ENCODE measurements at places on chromosomes 7 and 10.

DNA sequence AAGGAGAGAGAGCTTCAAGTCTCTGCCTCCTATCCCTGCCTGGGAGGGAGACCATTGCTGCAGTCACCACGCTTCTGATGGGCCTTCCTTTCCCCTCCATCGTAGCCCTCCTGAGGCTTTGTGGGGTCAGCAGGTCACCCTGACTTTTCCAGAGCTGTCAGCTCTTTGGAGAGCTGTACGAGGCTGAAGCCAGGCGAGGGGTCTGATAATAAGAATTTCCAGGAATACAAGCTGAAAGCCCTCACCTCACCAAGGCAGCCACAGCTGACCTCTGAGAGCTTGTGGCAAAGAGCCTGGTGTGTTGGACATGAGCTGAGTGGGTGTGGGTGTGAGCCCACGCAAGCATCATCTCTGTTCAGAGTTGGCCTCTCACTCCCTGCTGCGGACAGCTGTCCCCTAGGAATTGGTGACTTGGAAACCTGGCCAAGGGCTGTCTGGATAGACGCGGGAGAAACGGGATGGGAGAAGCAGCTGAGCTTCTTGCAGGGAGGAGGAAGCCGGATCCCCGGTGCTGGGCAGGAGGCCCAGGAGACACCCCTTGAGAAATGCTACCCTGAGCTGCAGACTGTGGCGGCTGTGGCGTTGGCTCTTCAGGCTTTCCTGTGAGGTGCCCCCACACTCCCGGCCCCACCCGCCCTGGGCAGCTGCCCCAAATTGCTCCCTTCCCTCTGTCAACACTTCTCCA is 122.1 kb upstream of the BTBD16 start:
- H3K4me3 ChIP-seq = no peak overlapping the region
- no peaks in the 10 kb centered on the region for H3K27me3 ChIP-seq
- H3K4me1 ChIP-seq = no peaks in the 10 kb centered on the region
- no peak for DNase-seq
- no peaks in the 10 kb centered on the region for H3K36me3 ChIP-seq

- H3K4me1 ChIP-seq = no peaks in the 10 kb centered on the region
- H3K36me3 ChIP-seq = no peaks in the 10 kb centered on the region
- no peak overlapping the region for H3K27ac ChIP-seq
Measured at GRCh38 chr7:137661634-137662033, 185.1 kb downstream of the DGKI start.

GRCh38 chr7:128435327-128435686 is 20.4 kb upstream of the HILPDA start:
- peaks cover 47% of the 10 kb centered on the region for H3K27me3 ChIP-seq
- no peak overlapping the region for H3K27ac ChIP-seq
- H3K4me3 ChIP-seq = no peak overlapping the region
- H3K36me3 ChIP-seq = no peaks in the 10 kb centered on the region

- no peak overlapping the region for H3K27ac ChIP-seq
- no peak for DNase-seq
- H3K27me3 ChIP-seq = peaks cover 66% of the 10 kb centered on the region
- no peak overlapping the region for H3K4me3 ChIP-seq
- H3K4me1 ChIP-seq = no peaks in the 10 kb centered on the region
Measured at GRCh38 chr10:116764979-116765378, 22.6 kb upstream of the HSPA12A start.

DNA sequence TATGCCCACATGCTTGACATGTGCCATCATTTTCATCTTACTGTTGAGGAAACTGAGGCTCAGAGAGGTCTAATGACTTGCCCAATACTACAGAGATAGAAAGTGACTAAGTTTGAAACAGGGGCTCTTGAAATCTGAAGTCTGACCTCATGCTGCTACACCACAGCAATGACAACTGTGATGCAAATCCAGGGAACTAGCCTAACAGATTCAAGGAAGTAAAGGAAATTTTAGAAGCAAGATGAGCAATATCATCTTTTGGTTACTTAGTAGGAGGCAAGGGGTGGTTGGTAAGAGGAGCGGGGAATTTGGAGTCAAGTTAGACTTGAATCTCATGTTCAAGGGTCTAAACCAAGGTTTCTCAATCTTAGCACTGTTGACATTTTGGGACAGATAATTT is 26.3 kb upstream of the OSBPL3 start:
- no peaks in the 10 kb centered on the region for H3K4me1 ChIP-seq
- no peak overlapping the region for H3K4me3 ChIP-seq
- no peak for DNase-seq

DNA sequence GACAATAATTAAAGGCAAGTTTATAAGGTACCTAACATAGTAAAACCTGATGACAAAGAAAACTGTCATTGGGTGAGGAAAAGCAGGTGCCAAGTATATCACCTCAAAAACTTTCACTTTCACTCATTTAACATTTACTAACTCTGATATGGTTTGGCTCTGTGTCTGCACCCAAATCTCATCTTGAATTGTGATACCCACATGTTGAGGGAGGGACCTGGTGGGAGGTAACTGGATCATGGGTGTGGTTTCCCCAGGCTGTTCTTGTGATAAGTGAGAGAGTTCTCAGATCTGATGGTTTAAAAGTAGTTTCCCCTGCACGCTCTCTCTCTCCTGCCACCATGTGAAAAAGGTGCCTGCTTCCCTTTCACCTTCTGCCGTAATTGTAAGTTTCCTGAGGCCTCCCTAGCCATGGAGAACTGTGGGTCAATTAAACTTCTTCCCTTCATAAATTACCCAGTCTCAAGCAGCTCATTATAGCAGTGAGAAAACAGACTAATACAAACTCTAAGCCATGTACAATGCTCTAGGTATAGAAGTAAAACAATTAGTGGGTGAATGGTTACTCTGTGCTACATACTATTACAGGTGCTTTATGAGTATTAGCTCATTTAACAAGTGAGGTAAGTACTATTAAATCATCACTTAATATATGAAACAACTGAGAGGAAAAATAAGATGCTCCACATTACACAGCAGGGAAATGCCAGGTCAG is 199.0 kb downstream of the CHCHD3 start:
- H3K4me1 ChIP-seq = peaks cover 25% of the 10 kb centered on the region
- DNase-seq = peak; percentile 57
- peak overlapping the region; percentile 42 for H3K4me3 ChIP-seq
- H3K36me3 ChIP-seq = peaks cover 16% of the 10 kb centered on the region
- no peaks in the 10 kb centered on the region for H3K27me3 ChIP-seq

DNA sequence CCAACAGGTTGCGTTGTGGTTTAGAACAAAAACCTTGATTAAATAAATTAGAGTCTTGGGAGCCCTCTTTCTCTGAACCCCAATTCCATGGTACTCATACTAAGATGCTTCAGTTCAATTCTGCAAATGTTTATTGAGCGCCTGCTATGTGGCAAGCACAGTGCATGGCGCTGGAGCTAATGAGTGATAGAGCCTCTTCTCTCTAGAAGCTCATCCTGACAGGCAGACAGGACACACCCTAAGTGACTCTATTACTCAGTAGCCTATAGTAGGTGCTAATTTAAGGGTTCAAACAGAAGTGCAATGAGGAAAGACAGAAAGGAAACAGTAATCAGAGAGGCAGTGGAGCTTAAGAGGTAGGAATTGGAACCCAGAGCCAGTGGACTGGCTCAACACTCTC is 124.4 kb upstream of the C7orf33 start:
- H3K36me3 ChIP-seq = no peaks in the 10 kb centered on the region
- no peaks in the 10 kb centered on the region for H3K4me1 ChIP-seq
- no peak overlapping the region for H3K4me3 ChIP-seq
- no peak overlapping the region for H3K27ac ChIP-seq

DNA sequence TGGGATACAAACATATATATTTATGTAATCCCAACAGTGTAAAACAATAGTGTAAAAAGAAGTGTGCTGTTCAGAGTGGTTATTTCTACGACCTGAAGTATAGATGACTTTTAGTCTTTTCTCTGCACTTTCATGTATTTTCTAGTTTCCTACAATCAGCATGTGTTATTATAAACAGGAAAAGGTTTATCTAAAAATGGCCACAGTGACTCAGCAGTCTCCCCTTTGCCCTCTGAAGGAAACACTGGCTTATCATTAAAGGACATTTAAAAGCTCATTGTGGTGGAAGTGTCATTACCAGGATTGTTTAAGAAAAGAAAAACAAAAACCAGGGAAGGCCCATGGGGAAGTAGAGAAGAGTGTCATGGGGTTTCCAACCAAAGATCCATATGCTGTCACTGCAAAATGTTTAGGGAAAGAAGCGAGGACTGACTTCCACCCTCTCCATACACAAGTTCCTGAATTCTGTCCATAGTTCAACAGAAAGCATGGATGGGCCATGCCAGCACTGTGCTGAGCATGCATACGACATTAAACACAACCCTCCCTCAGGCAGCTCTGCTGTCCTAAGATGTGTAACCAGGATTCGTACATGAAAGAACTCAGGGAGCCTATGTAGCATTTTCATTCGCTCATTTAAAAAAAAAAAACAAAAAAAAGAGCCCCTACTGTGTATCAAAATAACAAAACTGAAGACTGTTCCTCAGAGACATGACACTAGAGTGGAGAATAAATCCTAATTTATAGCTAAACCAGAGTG is 10.2 kb downstream of the CYREN start:
- H3K4me3 ChIP-seq = no peak overlapping the region
- H3K27me3 ChIP-seq = no peaks in the 10 kb centered on the region
- peaks cover 36% of the 10 kb centered on the region for H3K4me1 ChIP-seq
- H3K36me3 ChIP-seq = peaks cover 86% of the 10 kb centered on the region
- DNase-seq = no peak

GRCh38 chr7:47233996-47234395 is 347.9 kb downstream of the TNS3 start:
- H3K4me1 ChIP-seq = no peaks in the 10 kb centered on the region
- no peaks in the 10 kb centered on the region for H3K36me3 ChIP-seq
- no peak for DNase-seq
- no peak overlapping the region for H3K27ac ChIP-seq
- H3K27me3 ChIP-seq = no peaks in the 10 kb centered on the region

GRCh38 chr7:98647326-98647725 is 30.2 kb downstream of the NPTX2 start:
- no peak for DNase-seq
- H3K27me3 ChIP-seq = no peaks in the 10 kb centered on the region
- H3K27ac ChIP-seq = no peak overlapping the region
- no peaks in the 10 kb centered on the region for H3K4me1 ChIP-seq
- no peaks in the 10 kb centered on the region for H3K36me3 ChIP-seq
- H3K4me3 ChIP-seq = no peak overlapping the region

GRCh38 chr10:67934336-67934735 is 49.9 kb downstream of the SIRT1 start:
- H3K4me1 ChIP-seq = no peaks in the 10 kb centered on the region
- H3K4me3 ChIP-seq = no peak overlapping the region
- no peak for DNase-seq

DNA sequence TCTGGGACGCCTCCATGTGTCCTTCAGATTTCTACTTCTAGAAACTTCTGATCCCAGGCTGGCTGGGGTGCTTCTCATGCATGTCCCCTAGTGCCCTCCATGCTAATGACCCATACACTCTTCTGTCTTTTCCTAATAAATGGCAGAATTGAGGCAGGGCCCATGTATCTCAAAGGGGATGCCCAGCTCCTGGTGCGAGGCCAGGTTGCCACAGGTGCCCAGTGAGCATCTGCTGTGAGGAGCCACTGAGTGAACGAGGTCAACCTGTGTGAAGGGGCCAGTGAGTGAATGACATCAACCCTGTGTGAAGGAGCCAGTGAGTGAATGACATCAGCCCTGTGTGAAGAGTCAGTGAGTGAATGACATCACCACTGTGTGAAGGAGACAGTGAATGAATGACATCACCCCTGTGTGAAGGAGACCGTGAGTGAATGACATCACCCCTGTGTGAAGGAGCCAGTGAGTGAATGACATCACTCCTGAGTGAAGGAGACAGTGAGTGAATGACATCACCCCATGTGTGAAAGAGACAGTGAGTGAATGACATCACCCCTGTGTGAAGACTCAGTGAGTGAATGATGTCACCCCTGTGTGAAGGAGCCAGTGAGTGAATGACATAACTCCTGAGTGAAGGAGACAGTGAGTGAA is 478.9 kb downstream of the PTPRN2 start:
- no peak overlapping the region for H3K27ac ChIP-seq
- DNase-seq = no peak
- H3K4me1 ChIP-seq = no peaks in the 10 kb centered on the region
- H3K36me3 ChIP-seq = peaks cover 1% of the 10 kb centered on the region
- no peaks in the 10 kb centered on the region for H3K27me3 ChIP-seq

DNA sequence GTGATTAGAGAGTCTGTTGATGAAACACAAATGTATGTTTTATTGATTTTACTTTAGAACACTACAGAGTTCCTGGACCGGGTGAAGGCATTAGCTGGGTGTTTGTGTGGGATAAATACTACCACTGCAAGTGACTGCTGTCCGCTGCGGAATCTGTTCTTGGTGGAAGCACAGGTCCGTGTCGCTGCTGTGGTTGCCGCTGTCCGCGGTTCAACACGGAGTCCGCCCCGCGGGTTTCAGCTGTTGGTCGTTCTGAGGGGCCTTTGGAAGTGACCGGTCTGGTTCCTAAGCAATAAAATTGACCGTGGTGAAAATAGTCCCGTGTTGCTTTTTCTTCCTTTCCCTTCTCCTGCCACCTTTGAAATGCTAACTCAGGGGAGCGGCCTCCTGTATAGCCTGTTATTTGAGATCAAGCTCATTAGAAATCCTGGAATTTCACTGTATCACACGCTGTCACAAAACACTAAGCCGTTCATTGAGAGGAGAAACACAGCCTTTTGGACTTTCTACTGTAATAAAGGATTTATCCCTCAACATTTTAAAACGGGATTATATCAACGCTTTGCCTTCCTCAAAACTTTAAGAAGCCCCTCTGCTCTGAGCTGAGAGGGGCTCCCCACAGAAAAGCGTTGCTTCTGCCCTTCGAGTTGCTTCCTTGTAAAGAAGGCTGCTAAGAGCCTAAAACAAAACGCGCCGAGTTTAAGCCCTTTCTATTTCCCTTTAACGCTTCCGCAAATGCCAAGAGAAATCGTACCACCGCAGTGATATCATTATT is 2.6 kb downstream of the NKX6-2 start:
- H3K27ac ChIP-seq = no peak overlapping the region
- H3K4me3 ChIP-seq = no peak overlapping the region
- H3K27me3 ChIP-seq = peaks cover 52% of the 10 kb centered on the region
- no peak for DNase-seq

GRCh38 chr7:136555933-136556332 is 312.5 kb upstream of the CHRM2 start:
- H3K36me3 ChIP-seq = no peaks in the 10 kb centered on the region
- H3K27me3 ChIP-seq = no peaks in the 10 kb centered on the region
- H3K4me3 ChIP-seq = no peak overlapping the region
- no peaks in the 10 kb centered on the region for H3K4me1 ChIP-seq

- no peak overlapping the region for H3K27ac ChIP-seq
- H3K4me1 ChIP-seq = no peaks in the 10 kb centered on the region
- DNase-seq = no peak
- H3K36me3 ChIP-seq = no peaks in the 10 kb centered on the region
Measured at GRCh38 chr10:740936-741431, 51.5 kb upstream of the DIP2C start.
